Stimulated activated CD4-positive, alpha-beta T cell treated with anti-CD3 and anti-CD28 coated beads, Interleukin-2, amount 100 ng/mL, for 24 hours (primary cell): ENCODE measurements at places on chromosomes 3 and 15.

DNA sequence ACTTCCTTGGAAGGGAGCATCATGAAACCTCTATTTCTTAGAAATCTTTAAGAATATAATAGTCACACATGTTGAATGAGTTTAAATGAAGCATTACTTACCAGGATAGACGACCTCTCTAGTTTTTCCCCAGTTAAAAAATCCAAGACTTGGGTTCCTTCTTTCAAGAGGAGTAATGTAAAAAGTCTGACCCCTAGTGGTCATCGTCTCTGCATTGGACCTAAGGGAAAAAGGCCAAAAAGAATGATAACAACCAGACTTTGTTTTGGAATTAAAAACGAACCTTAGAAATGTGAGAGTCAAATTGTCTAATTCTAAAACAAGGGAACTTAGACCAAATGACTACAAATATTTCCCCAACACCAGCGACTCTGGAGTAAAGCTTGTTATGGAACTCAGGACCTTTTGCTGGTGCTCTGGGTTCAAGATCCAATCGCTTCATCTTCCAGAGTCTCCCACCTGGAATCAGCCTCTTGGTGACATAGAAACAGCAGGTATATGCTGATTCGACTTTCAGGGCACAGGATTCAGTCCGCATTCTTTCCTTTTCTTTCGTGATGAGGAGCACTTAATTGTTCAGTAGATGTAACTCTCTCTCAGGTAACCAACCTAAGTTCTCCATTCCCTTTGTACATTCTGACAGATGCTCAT lies 214.8 kb upstream of the TPRG1 start:
- DNase-seq: no peak

GRCh38 chr15:25401501-25401900 lies 37.3 kb downstream of the UBE3A start:
- DNase-seq: no peak

DNA sequence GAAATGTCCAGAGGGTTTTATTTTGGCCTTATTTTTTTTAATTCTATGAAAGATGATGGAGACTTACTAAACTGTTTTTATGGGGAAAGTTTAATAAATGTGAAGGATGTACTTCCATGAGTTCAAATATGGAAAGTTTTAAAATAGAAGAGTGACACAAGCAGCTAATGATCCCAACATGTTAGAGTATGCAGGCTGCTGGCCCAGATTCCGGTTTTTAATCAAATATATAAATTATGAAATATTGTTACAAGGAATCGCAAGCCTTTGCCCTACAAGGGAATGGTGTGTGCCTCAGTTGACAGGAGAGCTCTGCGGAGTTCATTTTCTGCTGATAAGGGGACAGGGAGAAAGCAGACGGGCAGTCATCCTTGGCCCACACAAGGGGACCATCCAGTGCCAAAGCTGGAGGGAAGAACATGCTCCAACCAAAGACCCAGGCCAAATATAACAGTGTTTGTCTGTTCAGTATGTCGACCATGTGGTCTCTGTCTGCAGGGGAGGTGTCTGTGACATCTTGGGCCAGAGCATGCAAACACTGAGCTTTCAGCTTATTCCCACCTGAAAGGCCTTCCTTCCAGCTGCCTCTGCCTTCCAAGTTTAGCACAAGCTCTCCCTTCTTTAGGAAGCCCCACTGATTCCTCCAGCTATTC lies 69.8 kb downstream of the SSUH2 start:
- DNase-seq: no peak

- DNase-seq: no peak
Measured at GRCh38 chr15:49832511-49832910, 211.7 kb downstream of the DTWD1 start.

- DNase-seq: no peak
Measured at GRCh38 chr3:72099326-72100079, 314.6 kb upstream of the PROK2 start.

DNA sequence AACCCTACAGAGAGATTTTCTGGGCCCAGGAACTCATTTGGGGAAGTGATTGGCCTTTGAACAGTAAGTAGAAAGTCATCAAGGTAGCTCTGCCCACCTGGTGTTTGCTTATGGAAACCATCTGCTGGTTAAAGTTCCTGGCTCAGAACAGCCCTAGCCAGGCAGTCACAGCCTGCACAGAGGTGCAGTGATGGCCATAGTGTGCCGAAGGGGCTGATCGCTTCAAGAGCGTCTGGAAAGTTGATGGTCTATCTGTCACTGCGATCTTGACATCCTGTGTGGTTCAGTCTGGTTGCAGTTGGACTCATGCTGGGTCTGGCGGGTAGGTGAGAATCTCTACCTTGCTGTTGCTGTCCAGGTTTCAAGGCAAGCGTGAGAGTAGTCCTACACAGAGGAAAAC lies 151.6 kb downstream of the SLCO3A1 start:
- DNase-seq: no peak

GRCh38 chr3:121835465-121835801 lies 424 bp downstream of the EAF2 start:
- DNase-seq: no peak

GRCh38 chr15:29887721-29888120 lies 65.5 kb upstream of the TJP1 start:
- DNase-seq: no peak

GRCh38 chr3:74423867-74424266 lies 190.6 kb downstream of the CNTN3 start:
- DNase-seq: no peak
